ENCODE measurements at places on chromosomes 6 and 20. TPM values are rescaled to one million over a fixed set of nuclear protein-coding genes. Genes with fewer than 3 reads are reported as not detected.

The HLA-DOA gene
- polyA plus RNA-seq = not detected

The NKX2-2 gene
- polyA plus RNA-seq = not detected

- DNase-seq = no peak
These were observed 63.9 kb downstream of the REV3L start for GRCh38 chr6:111418971-111419693.

DNA sequence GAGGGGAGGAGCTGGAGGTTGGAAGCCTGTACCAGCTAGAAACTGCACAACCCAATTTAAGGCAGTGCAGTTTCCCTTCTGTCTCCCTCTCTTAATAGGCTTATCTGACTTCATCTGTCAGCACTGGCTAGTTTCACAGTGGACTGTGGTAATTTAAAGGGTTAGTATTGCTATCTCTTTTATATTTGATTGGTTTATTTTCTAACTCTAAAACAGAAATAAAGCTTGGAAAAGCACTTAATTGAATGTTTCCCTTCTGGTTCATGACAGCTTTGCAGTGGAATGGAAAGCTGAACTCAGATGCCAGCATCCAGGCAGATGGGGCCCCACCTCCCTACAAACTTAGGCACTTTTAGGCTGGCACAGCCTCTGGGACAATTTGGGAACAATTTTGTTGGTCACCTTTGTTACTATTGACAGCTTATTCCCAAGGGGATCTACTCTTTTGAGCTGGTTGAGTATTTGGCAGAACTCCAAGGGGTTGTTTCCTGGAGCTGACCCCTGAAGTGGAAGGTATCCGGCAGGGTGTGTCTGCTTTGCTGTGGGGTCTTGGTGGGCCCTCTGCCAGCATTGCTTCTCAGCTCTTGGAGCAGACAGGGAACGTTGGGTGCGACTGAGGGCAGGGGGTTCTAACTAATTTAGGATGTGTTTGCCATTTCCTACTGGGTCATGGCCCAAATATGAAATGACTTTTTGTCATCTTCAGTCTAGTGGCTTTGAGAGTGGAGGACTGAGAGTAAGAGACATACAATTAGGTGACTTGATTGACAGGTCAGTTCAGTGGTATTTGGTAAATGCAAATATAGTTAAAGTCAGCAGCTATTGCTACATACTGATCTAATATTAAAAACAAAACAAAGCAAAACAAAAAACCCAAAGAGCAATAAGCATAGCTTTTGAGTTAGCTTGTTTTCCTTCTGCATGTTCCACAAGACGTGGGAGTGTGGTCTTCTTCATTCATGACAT is 9.3 kb downstream of the SH3BGRL2 start:
- DNase-seq = no peak

GRCh38 chr6:44219053-44219814 is 2.5 kb downstream of the MYMX start:
- DNase-seq = peak; percentile 40

DNA sequence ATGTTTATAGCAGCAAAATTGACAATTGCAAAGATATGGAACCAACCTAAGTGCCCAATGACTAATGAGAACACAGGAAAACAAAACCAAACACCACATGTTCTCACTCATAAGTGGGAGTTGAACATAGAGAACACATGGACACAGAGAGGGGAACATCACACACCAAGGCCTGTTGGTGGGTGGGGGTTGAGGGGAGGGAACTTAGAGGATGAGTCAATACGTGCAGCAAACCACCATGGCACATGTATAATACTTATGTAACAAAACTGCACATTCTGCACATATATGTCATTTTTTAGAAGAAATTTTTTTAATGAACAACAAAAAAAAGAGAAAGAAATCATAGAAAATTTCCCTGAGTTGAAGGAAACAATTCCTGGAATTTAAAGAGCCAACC is 3.9 kb downstream of the EPM2A start:
- DNase-seq = no peak

- DNase-seq = no peak
These were observed 186.3 kb downstream of the HIVEP2 start for GRCh38 chr6:142758629-142759025.

DNA sequence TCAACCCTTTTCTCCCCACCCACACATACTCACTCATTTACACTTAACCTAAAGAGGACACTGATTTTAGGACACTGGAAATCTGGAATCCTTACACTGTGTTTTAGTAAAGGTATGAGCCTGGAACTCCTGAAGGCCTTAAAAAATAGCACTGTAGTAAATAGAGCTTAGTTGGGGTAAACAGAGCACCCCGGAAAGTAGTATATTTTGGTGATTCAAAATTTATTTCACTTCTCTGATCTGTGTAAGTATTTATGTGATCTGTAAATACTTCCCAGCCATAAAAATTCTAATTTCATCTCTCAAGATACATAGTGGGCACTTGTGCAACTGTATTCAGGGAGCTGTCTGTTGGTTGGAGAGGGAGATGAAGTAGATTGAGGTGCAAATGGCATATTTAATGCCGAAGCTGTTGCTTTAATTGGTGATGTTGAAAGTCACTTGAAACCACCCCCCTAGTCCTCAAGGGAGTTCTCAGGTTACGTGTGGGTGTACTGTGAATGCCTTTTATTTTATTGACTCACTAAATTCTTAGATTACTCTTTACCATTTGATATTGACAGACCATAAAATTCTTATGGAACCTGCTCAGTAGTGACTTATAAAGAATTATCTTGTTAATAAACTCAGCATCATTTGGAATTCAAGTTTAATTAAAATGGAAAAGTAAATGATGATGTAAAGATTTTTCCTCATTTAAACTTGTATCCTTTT is 154.9 kb downstream of the SOX4 start:
- DNase-seq = no peak

DNA sequence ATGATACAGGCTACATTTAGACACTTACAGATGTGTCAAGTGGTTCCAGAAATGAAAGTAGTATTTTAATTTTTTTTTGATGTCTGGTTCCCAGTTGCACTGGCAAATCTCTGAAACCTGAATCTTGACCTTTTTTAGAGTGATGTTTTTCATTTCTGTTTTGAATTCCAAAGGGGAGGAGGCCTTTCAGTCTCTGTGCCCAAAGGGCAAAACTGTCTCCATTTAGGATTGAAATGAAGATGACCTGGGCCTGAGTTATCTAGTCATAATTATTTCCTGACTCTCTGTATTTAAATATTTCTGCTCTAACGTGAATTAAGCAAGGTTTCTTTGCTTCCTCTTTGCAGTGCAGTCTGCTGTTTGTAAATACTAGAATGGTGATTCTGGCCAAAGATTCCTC is 252.9 kb upstream of the ZFP64 start:
- no peak for DNase-seq

DNA sequence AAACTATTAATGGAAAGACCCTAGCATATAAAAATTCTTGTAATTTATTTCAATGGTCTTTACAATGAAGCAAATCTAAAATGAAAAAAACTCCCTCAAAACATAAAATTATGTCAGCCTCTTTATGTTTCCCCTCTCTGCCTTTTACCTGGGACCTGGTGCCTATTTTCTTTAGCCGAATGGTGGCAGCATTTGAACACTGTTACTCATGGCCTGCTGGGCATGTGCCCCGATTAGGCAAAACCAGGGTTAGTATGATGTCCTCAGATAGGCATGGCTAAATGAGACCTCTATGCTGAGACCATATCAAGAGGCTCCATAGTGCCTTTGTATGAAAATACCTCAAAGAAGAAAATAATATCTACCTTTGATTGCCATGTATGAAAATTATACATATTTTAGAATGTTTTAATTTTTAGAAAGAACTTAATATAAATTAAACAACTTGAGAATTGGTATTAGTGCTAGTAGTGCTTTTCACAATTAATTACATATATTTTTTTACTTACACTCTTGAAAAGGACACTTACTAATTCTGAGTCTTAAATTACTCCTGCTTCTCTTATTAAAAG is 22.5 kb upstream of the C6orf58 start:
- DNase-seq = peak; percentile 33

- peak; percentile 66 for DNase-seq
These were observed at the start of gene ITPR3 for GRCh38 chr6:33620856-33621710. Gene ITPR3, plus strand, starts transcription at chr6:33621322. Its CDS starts 281 bp downstream, at chr6:33621603.

- no peak for DNase-seq
These were observed 8.4 kb downstream of the CYP21A2 start for GRCh38 chr6:32046450-32047083.

DNA sequence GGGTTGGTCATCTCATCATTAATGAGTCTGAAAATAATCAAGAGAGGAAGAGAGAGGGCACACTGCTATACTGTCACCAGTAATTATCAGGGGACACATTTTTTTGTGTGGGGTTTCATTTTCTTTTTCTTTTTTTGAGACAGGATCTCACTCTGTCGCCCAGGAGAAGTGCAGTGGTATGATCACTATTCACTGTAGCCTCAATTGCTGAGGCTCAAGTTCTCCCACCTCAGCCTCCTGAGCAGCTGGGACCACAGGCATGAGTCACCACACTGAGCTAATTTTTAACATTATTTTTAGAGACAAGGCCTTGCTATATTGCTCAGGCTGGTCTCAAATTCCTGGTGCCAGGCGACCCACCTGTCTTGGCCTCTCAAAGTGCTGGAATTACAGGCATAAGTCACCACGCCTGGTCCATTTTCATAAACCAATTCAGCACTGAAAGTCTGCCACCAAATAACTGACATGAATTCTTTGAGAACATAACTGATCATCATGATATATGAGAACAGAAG is 43.3 kb downstream of the EPHA7 start:
- no peak for DNase-seq

DNA sequence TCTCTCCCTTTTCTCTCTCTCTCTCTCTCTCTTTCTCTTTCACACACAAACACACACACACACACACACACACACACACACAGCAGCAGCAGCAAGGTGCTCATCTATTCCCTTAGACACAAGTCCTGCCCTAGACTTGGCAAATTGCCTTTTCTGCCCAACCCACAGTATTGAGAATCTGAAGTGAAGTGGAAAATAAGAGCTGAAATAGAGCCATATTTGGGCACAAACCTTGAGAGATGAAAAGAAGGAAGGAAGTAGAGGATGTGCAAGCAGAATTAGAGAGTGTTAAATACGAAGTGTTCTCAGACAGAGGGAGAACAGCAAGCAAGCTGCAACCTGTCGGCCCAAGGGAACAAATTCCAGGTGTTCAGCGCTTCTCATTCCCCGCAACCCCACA is 557.5 kb upstream of the NOX3 start:
- DNase-seq = no peak

DNA sequence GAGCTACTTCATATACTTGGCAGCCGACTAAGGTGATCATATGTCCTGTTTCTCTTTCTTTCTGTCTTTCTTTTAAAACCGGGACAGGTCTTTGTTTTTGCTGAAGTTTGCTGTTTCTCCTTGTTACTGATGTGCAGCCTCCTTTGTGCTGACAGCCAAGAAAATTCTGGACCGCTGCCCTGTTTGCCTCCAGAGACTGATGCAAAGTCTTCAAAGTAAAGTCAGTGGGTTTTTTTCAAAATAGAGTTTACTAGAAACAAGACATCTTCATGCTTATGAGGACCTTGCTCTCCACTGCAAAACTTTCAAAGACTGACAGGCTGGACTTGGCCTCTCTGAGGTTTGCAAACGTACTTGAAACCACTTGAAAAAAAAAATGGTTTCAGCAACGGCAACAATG is 510.5 kb upstream of the MAP3K7 start:
- DNase-seq = no peak

GRCh38 chr20:48486065-48486464 is 341.7 kb downstream of the PREX1 start:
- DNase-seq = no peak

Measured in A549 (cell line).